ENCODE measurements at places on chromosomes 5 and 9. TPM values are rescaled to one million over a fixed set of nuclear protein-coding genes. Genes with fewer than 3 reads are reported as not detected.

The SNAPC4 gene
- total RNA-seq, result 5.3 TPM

The GRAMD2B gene
- total RNA-seq, result 47.4 TPM

The GPRIN1 gene
- total RNA-seq, result 0.33 TPM

The DNAH5 gene
- total RNA-seq, result under 0.01 TPM

The FAM221B gene
- total RNA-seq, result not detected

DNA sequence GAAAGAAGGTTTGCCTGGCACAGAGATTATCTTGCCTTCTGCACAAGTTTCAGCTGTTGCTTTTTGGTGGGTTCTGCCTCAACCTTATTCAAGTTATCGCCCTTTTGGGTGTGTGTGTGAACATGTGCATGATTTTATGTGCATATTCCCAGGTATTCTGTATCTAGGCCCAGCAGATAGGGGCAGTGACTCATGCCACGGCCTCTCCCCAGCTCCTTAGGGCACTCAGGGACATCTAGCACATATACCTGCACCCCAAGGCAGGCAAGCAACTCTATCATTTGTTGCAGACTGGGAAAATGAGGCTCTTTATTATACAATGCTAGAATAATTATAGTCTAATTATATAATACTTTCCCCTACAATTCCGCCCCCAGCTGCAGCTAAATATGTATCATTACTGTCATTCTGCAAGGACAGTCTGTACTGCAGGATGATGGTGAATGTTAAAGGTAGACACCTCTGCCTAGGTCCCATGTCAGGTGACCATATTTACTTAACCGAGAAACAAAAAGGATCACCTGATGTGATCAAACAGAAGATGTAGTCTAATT lies 128.9 kb downstream of the PDE8B start:
- DNase-seq, result no peak

DNA sequence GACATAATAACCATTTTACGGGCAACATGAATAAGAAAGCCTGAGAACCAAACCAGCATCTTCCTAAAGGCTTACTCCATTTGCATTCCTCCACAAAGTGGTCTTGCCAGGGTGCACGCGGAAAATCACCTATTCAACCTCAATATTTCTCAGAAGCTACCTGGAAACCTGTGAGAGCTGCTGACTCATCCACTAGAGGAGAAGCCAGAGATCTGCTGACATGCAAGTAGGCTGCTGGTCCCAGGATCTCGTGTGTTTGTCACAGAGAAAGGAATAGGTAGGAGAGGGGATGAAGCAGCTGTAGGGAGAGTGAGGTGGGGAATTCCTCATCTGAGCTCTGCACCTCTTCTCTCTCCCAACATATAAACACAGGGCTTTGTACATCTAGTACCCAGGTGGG lies 138.1 kb downstream of the ADAMTS12 start:
- DNase-seq, result no peak

GRCh38 chr5:132086277-132086794 lies 12.7 kb downstream of the CSF2 start:
- DNase-seq, result peak; percentile 82

- DNase-seq, result no peak
These were observed 26.7 kb downstream of the CYFIP2 start for GRCh38 chr5:157292599-157292998.

GRCh38 chr5:142006363-142007236 lies 6.2 kb downstream of the GNPDA1 start:
- no peak for DNase-seq

- peak; percentile 38 for DNase-seq
These were observed 13.0 kb upstream of the CXXC5 start for GRCh38 chr5:139635191-139635590.

GRCh38 chr5:9690751-9691150 lies 60.6 kb upstream of the TAS2R1 start:
- no peak for DNase-seq

GRCh38 chr5:72472666-72473422 lies 34.4 kb downstream of the ZNF366 start:
- no peak for DNase-seq

GRCh38 chr9:107484117-107484723 lies 5.3 kb downstream of the KLF4 start:
- no peak for DNase-seq

DNA sequence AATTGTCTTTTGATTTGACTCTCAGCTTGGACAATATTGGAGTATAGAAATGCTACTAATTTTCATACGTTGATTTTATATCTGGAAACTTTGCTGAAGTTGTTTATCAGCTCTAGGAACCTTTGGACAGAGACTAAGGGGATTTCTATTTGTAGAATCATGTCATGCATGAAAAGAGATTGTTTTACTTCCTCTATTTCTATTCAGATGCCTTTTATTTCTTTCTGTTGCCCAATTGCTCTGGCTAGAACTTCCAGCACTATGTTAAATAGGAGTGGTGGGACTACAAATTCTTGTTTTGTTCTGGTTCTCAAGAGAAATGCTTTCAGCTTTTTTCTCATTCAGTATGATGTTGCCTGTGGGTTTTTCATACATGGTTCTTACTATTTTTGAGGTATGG lies 112.8 kb upstream of the CDH12 start:
- DNase-seq, result no peak

DNA sequence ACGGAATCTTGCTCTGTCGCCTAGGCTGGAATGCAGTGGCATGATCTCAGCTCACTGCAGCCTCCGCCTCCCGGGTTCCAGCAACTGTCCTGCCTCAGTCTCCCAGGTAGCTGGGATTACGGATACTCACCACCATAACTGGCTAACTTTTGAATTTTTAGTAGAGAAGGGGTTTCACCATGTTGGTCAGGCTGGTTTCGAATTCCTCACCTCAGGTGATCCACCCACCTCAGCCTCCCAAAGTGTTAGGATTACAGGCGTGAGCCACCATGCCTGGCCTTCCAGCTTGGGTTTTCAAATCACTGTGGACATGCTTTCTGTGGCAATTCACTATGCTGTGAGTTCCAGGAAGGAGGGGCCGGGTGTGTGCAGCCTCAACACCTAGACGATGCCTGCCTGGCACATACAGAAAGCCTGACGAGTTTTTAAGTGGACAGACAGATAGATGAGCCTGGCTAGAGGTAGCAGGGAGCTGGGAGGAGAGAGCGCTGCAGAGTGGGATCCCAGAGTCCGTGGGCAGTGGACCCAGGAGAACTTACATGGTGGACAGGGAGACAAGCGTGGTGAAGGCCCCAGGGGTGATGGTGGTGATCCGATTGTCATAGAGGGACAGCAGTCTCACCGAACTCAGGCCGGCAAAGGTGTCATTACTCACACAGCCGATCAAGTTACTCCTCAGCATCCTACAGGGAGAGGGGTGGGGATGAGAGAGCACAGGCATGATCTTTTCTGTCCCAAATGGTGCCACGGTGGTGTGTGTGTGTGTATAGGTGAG lies 173.4 kb upstream of the PANK3 start:
- no peak for DNase-seq
